ENCODE measurements at places on chromosomes 4 and X. TPM values are rescaled to one million over a fixed set of nuclear protein-coding genes. Genes with fewer than 3 reads are reported as not detected.

The SPANXN4 gene
- not detected for total RNA-seq

The JADE3 gene
- total RNA-seq = 18.7 TPM

The EPGN gene
- total RNA-seq = not detected

The RTL3 gene
- not detected for total RNA-seq

The TECRL gene
- total RNA-seq = not detected

The TCEAL9 gene
- total RNA-seq = 90.7 TPM

The CT47A7 gene
- not detected for total RNA-seq

The PAGE2 gene
- total RNA-seq = not detected

The NCAPG gene
- total RNA-seq = 77.1 TPM

The RPS6KA6 gene
- 6.7 TPM for total RNA-seq

The TMEM156 gene
- not detected for total RNA-seq

The ASB12 gene
- 0.78 TPM for total RNA-seq

The GSTCD gene
- total RNA-seq = 25.1 TPM

The TMEM154 gene
- 0.31 TPM for total RNA-seq

The FGB gene
- not detected for total RNA-seq

The RBMXL3 gene
- total RNA-seq = not detected

The SERPINA7 gene
- not detected for total RNA-seq

The CTAG1A gene
- not detected for total RNA-seq

The AFP gene
- total RNA-seq = 4.2 TPM

The NPY2R gene
- 0.04 TPM for total RNA-seq

The HTR2C gene
- 3.2 TPM for total RNA-seq

The SORBS2 gene
- 7.3 TPM for total RNA-seq

All from H7 (cell line).